ENCODE measurements at places on chromosomes 7 and 10. TPM values are rescaled to one million over a fixed set of nuclear protein-coding genes. Genes with fewer than 3 reads are reported as not detected.

- no peak for DNase-seq
These were observed 98.6 kb downstream of the ELMO1 start for GRCh38 chr7:37349979-37350590.

DNA sequence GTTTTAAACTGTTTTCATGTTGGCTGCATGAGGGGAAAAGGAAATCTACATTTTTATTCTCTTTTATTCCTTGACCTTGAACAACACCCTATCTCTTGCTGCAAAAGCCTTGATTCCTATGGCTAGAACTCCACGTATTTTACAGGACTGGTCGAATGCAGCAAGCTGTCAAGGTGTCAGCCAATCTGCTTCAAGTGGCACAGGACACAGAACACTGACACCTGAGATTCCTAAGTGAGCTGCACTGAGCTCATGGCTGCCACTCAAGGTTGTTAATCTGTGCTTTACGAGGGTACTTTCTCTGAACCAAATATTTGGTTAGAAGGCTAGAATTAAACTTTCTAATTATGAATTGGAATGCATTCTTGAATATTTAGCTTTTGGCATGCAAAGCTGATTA, 349.7 kb upstream of the COBL start:
- no peak for DNase-seq

DNA sequence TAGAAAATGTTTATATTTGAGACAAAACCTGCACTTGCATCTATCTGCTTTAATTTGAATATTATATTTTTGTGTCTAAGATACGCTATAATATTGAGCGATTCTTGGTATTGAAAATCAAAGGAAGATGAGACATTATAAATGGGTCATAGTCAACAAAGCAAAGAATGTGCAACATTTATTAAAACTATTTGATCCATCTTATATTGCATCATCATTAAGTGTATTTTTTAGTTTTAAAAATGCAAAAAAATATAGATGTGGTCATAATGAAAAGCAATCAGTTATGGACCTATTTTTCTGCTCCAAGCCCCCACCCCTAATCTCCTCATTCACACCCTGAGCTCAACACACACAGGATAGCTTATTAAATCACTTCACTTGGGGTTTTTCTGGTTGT, 847.3 kb downstream of the NRG3 start:
- no peak for DNase-seq

DNA sequence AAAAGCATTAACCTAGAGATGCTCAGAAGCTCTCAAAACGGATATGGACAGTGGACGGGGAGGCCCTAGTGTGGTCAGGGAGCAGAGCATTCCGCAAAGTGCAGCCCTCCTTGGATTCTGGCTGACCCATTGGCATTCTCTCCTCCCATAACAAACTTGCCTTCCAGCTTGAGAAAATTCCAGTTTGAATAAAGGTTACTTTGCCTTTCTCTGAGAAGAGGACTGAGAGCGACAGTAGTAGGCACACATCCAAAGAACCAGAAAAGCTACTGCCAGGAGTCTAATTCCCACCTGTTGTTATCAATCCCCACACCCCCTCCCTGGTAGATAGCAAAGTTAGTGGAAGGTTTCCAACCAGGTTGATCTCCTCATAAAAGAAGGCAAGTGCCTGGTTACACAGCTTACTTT, 84.7 kb upstream of the TRIL start:
- DNase-seq: no peak

The RTKN2 gene
- total RNA-seq: 0.26 TPM

- no peak for DNase-seq
These were observed 106.3 kb downstream of the GRK5 start for GRCh38 chr10:119313644-119314043.

- DNase-seq: no peak
These were observed 68.0 kb upstream of the INSIG1 start for GRCh38 chr7:155229548-155230168.

The SUN3 gene
- total RNA-seq: not detected

- DNase-seq: no peak
These were observed 76.8 kb upstream of the NKX6-2 start for GRCh38 chr10:132862485-132863420.

DNA sequence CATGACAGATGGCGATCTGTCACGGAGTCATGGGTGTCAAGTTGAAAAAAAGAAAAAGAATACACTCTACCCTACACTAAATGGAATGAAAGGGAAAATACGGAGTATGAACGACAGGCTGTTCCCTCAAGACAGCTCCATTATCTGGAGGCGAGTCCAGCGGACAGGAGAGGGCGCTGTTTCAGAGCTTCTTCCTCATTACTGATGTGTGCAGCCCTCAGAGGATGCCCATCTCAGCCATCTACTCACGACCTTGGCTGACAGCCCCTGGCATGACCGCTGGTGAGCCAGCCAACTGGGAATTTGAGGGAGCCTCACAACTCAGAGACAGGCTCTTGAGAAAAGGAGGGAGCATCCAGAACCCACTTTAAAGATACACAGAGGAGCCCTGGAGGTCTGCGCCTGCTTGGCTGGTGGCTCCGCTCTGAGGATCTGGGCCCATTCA, 49.6 kb upstream of the SMNDC1 start:
- DNase-seq: peak; percentile 81

DNA sequence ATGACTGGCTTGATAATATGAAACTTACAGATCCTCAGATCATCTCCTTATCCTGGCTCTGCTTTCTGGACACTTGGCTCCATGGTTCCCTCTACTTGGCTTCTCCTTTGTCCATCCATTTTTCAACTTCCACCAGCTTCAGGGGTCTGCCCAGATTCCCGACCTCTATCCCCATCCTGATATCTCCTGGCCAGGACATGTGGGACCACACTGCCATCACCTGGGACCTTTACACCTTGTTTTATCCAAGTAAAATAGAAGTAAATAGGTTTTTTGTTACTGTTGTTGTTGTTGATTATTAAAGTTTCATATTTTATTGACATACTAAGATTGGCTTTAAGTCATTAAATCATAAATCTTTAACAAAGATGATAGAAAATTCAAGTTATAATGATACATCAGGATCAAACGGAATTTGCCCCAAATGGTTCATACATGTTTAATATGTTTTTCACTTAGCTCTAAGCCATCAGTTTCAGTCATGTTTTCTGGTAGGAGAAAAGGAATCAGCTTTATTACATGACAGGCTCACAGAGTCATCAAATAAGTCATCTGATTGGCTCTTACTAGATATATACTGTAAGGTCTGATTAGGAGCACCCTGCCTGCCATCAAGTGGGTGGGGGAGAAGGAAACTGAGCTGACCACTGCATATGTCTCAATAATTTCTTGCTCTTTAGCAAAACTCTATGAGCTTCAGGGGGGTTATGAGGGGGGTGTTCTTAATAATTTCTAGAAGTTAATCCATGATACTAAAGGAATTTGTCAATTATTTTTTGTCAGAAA, 111.5 kb upstream of the AHR start:
- no peak for DNase-seq

The CPED1 gene
- total RNA-seq: 58.6 TPM

DNA sequence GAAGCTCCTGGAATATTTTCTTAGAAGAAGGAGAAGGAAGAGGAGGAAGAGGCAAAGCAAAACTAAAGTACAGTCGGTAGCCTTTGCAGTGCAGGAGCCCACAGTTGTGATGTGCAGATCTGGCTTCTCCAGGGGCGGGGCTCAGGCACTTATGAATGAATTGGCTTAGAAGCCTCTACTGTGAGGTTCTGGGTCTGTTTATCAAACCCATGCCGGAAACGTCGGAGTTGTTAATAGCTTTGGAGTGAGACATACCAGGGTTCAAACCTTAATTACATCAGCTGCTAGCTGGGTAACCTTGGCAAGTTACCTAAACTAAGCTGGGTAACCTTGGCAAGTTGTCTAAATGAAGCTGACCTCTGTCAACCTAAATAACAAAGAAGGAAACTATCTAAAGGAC, 89.3 kb upstream of the PITRM1 start:
- DNase-seq: no peak

DNA sequence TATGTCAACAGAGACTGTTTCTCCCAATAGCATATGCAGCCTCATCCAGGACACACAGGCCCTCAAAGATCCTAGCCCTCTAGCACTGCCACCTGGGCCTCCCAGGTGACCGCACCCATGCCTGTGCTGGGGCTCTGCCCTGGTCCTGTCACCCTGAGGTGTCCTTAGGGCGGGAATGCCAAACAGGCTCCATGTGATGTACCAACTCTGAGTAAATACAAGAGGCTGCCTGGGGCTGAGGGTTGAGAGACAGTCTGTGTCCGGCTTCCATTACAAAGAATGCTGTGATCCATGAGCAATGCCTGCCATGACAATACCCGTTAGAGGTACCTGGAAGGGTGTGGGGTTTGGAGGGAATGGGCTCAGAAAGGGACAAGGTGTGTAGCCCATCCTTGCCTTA, 83.0 kb upstream of the KAT6B start:
- no peak for DNase-seq

The PSTK gene
- total RNA-seq: 9.4 TPM

DNA sequence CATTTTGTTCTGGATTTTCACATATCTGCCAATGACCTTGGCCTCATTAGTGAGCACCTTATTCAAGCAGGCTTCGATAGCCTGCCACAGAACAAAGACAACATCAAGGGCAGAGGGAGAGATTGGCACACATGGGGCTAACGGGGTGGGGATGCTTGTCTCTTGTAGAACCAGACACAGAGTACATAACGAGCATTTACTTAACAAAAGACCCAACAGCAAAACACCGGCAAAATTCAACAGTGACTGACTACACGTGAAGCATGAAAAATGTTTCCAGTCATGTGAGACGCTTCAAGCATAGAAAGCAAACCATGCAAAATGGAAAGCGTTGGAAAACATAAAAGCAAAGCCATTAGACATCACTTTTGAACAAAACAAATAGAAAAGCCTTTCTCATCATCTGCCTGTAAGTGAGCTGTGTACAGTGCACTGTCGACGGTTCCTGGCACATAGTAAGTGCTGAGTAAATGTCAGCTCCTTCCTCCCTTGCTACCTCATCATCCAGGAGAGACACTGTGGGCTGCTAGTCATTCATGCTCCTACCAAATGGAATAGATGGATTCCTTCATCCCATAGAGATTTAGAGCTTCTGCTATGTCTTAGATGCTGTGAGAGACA, 134.4 kb upstream of the AGK start:
- DNase-seq: no peak

The REPIN1 gene
- 145 TPM for total RNA-seq

DNA sequence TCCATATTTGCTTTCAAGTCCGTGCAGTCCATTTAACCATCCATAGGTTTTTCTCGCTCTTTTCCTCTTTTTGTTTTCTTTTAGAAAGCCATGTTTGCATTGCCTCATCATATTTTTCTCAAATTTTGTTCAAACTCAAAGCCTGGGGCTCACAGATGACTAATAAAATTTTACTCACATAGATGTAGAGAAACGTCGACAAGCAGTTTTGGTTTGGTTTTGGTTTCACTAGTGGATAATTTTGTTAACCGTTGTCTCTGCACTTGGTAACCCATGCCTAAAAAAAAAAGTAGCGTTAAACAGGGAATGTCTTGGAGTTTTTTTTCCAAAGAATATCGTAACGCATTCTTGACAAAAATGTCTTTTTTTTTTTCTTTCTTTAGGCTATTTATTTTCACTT, 344.2 kb upstream of the GALNT17 start:
- DNase-seq: no peak

The NRAP gene
- total RNA-seq: not detected

The TMEM196 gene
- total RNA-seq: not detected

DNA sequence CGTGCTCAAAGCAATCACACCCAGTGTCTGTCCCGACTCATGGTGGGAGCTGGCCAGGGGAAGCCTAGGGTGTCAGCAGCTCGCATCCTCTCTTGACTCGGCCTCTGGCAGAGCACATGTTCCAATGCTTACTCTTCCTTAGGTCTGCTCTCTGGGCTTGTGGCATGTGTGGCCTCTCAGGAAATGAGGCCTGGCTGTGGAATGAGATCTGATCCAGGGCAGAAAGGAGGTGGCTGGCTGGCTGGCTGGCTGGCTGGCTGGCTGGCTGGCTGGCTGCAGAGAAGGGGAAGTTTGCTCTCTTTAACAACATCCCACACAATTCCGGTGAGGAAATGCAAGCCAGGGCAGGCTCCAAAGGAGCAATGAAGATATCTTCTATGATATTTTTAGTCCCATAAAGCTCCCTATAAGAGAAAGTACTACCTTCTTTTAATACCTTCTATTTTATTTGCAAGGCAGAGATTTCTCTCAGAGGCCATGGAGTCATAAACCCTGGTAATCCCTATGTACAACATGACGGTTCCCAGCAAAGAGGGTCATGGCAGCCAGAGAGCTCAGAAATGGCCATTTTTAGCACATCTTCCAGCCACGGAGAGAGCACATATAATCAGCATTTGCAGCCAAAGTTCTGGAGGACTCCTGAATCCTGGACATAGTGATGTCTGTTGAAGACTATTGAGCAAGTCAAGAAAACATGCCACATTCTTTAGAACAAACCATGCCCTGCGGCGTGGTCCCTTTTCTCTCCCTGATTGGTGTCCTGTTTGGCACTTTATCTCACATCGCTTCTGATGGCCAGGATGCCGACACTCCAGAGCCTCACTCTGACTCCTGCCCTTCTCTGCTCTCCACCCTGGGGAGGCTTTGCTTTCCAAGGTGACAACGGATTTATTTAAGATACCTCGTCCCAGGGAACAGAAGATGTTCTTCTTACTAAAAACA, 153.7 kb downstream of the FANK1 start:
- DNase-seq: no peak

GRCh38 chr10:72315611-72316385, 38.9 kb downstream of the DNAJB12 start:
- DNase-seq: peak; percentile 86

The CH25H gene
- total RNA-seq: 4.0 TPM

GRCh38 chr7:92586403-92586802, 3.8 kb downstream of the FAM133B start:
- no peak for DNase-seq

DNA sequence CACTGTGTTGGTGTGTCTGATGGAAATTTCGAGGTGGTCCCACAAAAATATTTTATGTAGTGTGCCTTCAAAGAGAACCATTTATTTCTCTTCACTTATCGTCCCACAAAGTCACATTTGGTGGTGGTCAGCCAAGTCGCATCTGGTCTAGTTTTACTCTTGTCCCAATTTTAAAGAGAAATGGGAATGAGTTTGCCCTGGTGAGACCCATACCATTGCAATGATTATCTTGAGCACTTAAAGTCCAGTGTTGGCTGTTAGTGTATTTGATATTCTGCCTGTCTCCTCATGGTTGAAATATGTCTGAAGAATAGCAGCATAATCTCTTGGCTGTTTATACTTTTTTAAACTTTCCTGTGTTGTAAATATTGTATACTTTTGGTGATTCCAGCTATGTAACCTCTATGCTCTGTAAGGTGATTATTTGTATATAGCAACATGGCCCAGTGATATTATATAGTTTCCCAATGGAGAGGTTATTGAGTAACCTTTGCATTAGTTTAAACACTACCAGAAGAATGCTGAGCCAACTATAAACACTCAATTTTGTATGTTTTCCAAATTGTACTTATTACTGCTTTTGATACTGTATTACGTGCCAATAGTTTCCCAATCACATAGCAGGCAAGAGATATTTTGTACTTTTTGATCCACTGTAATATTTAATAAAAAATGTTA, 172.2 kb downstream of the RTKN2 start:
- no peak for DNase-seq

The LRRN3 gene
- total RNA-seq: 0.81 TPM

- peak; percentile 78 for DNase-seq
These were observed 438.1 kb upstream of the GALNT17 start for GRCh38 chr7:70693686-70694433.

- DNase-seq: no peak
These were observed 708.1 kb upstream of the PCDH15 start for GRCh38 chr10:55509168-55509567.

Data from mucosa of gallbladder (tissue), 1 donor.